Stimulated activated CD8-positive, alpha-beta memory T cell treated with anti-CD3 and anti-CD28 coated beads, Interleukin-7, amount 100 ng/mL, for 1 hour (primary cell): ENCODE measurements at places on chromosomes 4 and X.

GRCh38 chr4:73311428-73311827 is 52.8 kb upstream of the ANKRD17 start:
- DNase-seq, result no peak

GRCh38 chr4:123976819-123977218 is 580.2 kb downstream of the SPRY1 start:
- DNase-seq, result no peak

DNA sequence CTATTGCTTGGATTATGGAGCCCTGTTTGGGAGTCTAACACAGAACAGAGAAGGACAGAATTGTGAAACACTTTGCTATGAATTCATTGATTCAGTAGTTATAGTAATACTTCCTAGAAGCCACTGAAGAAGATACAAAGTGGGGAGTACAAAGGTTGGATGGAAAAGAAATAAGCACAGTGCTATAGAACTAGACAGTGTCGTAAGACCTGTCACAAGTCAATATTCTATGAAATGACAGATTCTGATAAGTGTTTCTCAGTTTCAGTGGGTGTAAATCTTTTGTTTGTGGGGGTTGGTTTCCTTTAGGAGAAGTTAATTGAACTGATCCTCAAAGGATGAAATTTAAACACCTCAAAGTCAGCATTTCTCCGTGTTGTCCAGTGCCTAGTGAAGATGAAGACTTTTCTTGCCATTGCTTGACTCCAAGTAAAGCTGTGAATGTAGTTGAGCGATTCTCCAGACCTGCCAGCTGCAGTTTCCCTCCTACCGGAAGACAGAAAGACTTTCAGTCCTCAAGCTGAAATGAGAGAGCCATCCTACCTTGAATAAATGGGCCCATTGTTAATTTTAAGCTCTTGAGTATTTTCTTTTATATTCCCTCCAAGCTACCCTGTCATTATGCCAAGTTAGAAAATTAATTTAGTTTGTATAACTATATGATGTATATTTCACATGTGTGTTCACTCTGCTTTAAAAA is 7.9 kb downstream of the PDLIM5 start:
- DNase-seq, result no peak

GRCh38 chrX:108064001-108064400 is 19.1 kb downstream of the VSIG1 start:
- no peak for DNase-seq

DNA sequence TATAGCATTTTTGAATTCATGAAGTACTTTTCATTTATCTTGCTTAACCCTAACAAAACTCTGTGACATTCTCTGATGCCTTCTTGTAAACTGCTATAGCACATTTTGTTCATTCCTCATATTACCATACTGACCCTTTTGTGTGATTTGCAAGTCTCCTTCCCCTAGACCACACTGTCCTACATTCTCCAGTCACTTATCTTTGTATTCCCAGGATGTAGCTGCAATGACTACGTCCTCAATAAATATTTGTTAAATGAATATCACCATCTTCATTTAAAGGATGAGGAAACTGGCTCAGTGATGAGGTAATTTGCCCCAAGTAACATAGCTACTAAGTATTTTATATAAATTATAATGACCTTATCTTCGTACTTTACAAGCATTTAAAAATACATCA is 11.9 kb downstream of the HUWE1 start:
- DNase-seq, result no peak

GRCh38 chr4:82248903-82249632 is 124.7 kb downstream of the HNRNPD start:
- no peak for DNase-seq

GRCh38 chr4:142656178-142656577 is 189.9 kb downstream of the INPP4B start:
- DNase-seq, result no peak

- DNase-seq, result no peak
Observed at GRCh38 chrX:18377796-18378195, 23.3 kb upstream of the SCML2 start.

GRCh38 chr4:183008492-183008891 is 90.6 kb upstream of the WWC2 start:
- no peak for DNase-seq

DNA sequence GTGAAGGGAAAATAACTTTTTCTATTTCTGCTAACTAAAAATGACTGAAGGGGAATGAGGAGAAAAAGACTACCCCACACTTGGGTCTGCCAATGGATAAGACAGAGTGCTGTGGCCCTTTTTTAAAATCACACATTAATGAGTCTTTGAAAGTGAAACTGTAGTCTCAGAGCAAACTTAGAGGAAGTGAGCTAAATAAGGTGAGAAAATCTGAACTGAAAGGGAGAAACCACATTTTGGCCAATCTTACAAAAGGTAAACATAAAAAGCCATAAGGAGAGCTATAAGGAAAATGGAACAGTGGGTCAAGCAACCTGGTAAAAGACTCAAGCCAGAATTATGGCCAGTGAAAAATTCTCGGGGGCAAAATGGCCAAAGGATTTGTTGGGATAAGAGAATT is 755.1 kb upstream of the IGFBP7 start:
- DNase-seq, result no peak

DNA sequence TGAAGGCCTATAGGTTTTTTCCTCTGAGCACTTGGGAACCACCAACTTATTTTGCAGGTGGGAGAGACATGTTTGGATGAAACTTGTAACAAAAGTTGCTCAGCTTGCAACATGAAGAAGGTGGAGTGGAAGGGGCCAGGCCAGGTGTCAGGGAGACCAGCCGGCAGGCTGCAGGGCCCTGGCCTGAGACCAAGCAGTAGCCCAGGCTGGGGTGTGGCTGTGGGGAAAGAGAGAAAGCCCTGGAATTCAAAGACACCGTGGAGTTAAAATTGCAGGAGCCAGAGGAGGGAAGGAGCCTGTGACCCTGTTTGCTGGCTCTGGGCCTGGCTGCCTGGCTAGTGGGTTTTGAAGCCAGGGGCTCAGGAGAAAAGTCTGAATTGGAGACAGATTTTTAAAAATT is 43.4 kb downstream of the EFNB1 start:
- DNase-seq, result no peak

GRCh38 chr4:48483777-48484493 is 792 bp downstream of the SLC10A4 start:
- DNase-seq, result no peak

DNA sequence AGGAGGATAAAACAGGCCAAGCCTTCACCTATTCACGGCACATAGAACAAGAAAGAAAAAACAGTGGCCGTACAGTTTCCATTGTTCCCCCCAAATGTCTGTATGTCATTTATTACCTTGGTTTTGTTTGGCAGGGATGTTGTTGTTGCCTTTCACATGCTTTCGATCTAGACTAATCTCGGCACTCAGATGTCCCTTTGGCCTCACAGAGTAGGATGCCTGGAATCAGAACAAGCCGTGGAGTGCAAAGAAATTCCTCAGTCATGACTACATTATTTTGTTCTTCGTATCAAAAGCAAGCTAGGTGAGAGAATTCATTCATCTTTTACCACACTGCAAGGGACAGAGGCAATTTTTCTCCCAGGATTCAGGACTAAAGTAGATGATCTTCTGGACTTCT is 106.9 kb downstream of the SMIM20 start:
- no peak for DNase-seq

DNA sequence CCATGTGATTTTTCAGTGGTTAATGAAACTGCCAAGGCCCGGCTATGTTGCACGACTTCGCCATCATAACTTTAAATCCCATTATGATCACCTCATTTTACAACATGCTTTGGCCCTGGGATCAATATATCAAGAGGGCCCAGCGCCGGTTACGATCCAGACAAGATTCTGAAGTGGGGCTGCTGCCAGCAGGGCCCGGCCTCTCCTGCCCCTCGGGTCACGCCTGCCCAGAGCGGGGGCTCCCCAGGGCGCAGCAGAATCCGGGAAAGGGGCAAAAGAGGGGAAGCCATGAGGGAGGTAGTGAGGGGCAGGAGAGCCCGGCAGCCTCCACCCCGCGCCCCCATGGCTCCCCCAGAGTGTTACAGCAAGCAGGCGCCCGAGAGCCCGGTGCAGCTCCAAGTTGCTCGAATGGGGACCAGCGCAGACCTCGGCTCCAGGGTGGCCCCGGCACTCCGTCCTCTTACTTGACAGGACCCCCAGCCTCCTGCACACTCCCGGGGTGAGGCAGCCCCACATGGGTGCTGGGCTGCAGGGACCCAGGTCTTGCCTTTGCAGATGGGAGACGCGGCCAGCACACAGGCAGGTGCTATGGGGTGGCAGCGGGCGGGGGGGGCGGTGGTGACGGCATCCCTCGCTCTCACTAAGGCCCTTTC is 129.8 kb upstream of the NKX1-1 start:
- DNase-seq, result no peak

DNA sequence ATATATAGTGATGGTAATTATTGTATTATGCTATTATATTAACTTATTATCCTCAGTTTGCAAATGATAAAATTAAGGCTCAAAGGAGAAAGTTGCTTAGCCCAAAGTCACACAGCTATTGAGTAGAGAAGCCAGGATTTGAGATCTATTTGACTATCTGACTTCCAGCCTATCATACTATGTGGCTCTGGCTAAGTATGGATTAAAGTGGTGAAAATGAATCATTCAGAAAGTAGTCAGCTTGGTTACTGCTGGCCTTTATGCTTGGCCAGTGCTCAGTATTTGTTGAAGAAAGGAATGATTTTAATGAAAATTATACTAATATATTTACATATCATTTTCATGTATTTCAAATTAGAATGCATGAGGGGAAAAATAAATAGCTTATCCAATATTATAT is 219.8 kb downstream of the SHROOM3 start:
- no peak for DNase-seq

GRCh38 chr4:107130157-107130556 is 94.0 kb upstream of the DKK2 start:
- no peak for DNase-seq

GRCh38 chr4:139859876-139860275 is 194.3 kb downstream of the MGST2 start:
- no peak for DNase-seq

DNA sequence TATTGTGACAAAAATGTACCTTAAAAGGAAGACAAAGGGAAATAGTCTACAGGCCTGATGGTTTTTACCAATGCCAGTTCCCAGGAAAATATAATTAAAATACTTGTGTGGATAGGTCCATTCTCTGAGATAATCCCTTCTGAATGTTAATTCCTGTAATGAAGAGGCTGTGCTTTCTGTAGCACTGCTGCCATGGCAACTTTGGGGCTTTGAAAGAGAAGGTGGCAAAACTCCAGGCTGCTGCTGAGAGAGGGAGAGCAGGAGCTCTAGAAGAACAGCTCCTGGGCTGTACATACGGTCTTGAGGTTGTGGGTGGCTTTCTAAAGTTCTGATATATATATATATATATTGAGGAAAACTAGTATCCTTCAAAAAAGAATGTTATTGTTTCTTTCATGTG is 125.4 kb downstream of the PDLIM5 start:
- no peak for DNase-seq

- DNase-seq, result no peak
Observed at GRCh38 chrX:9456250-9457074, 8.4 kb upstream of the TBL1X start.

DNA sequence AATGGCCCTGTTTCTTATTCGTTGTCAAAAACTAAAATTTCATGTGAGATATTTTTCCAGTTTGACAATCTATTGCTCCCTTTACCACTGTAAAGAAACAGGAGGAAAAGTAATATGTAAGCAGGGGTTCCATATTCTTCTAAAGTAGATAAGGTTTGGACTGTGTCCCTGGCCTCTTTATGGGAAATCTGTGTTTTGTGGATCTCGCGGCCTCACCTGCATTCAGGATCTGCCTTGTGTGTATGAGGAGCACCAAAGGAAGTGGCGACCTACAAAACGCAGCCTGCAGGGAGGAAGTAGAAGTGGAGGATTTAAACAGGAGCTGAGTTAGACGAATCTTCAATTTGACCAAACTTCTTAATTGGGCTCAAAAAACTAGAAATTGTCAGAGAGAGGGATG is 67.0 kb downstream of the RASGEF1B start:
- no peak for DNase-seq

DNA sequence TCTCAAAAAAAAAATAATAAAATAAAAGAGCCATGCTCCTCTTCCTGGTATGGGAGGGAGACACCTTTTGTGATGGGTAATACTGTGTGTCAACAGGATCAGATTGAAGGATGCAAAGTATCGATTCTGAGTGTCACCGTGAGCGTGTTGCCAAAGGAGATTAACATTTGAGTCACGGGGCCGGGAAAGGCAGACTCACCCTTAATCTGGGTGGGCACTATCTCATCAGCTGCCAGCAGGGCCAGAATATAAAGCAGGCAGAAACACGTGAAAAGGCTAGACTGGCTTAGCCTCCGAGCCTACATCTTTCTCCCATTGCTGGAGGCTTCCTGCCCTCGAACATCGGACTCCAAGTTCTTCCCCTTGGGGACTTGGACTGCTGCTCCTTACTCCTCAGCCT is 95.4 kb downstream of the SHOX start:
- no peak for DNase-seq

DNA sequence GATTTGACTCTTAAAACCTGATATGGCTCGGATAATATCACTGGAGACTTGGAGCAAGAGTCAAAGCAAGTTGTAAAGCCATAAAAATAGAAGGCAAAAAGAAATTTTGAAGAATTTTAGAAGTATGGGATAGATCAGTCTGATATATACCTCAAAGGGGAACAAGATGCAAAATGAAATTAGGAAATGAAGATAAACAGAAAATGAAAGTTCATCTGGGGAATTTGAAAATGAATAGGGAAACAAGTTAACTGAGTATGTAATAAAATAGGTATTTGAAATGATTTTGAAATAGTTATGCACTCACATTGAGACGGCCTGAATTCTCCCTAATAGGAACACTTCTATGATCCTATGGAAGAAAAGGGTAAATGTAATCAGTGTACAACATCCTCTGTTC is 5.7 kb downstream of the CYP2U1 start:
- DNase-seq, result no peak

DNA sequence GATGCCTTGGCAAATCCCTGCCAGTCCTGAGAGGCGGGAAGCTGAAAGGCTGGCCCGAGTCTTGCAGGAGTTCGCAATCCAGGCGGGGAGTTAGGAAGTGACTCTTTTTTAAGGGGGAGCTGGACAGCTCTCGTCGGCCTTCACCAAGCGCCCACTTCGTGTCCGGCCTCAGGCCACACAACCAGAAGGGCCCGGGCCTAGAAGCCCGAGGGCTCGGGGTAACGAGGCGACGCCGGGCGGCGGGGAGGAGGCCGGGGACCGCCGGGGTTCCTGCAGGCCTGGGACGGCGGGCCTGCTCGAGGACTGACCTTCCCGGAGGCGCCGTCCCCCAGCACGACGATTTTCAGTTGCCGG is 395 bp downstream of the RAB28 start:
- DNase-seq, result no peak

DNA sequence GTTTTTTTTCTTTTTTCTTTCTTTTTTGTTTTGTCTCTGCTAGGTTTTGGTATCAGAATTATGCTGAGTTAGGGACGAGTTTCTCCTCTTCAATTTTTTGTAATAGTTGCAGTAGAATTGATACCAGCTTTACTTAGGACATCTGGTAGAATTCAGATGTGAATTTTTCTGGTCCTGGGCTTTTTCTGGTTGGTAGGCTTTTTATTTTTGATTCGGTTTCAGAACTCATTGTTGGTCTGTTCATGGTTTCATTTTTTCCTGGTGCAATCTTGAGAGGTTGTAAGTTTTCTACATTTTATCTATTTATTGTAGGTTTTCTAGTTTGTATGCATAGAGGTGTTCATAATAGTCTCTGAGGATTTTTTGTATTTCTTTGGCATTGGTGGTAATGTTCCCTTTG is 498.1 kb upstream of the CPEB2 start:
- no peak for DNase-seq

- no peak for DNase-seq
Observed at GRCh38 chrX:154420402-154420756, 8.1 kb upstream of the ATP6AP1 start.

GRCh38 chr4:163621821-163622220 is 127.3 kb downstream of the TMA16 start:
- DNase-seq, result no peak

- no peak for DNase-seq
Observed at GRCh38 chrX:44462850-44463249, 79.8 kb downstream of the FUNDC1 start.
